Brain microvascular endothelial cell (primary cell): ENCODE measurements at places on chromosomes 2 and 18.

DNA sequence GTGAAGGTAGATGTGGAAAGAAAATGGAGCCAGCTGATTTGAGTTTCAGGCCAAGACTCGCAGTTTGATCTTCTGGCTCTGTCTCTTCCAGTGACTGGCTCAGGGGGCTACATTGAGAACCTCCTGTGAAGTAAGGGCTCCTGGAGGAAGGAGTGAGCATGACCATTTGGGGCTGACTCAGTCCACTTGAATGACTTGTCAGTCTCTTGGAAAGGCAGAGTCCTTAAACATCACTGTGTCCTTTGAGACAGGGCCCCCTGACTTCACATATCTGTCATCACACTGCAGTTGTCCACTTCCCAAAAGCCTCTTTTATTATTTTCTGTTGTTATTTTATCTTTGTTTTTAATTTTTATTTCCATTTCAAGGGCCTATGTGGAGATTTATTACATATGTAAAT, 204.6 kb upstream of the APCDD1 start:
- DNase-seq = no peak

DNA sequence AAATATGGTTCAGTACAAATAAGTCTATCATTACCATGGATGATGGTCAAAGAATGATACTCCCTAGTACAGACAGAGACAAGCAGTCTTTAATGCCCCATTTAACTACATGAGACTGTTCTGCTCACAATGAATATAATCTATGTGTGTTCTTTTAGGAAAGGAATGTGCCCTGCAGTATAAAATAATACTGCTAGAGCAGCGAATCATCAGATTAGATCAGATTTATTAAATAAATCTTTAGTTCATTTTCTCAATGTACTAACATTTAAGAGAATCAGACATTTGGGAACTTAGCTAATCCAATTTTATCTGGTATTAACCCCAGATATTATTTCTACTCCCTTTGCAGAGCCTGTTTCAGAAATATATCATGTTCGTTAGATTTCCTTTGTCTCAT, 272.0 kb upstream of the GCFC2 start:
- DNase-seq = no peak

GRCh38 chr2:44548221-44549098, 186.7 kb downstream of the CAMKMT start:
- no peak for DNase-seq

- DNase-seq = no peak
These were observed 3.3 kb upstream of the TANC1 start for GRCh38 chr2:158965107-158965506.

DNA sequence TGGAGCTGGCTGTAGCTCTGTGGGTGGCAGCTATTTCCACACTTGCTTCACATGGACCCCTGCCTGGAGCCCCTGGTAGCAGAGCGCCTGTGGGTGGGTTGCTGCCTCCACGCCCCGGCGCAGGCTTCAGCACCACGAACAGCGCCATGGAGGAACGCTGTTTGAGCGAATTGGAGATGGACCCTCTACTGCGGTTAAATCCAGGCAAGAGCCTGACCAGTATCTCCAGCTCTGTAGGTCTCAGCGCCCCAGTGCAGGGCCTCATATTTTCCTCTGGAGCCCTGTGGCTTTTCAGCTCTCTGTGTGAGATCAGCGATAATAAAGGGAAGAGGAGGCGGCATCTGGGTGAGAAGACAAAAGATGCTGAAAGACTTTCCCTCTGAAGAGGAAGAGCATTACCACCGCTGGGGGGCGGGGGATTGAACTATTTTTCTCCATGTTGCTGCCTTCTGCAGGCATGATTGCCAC, 12.0 kb downstream of the ONECUT2 start:
- peak; percentile 14 for DNase-seq

GRCh38 chr2:138112536-138112935, 148.3 kb downstream of the HNMT start:
- DNase-seq = peak; percentile 30

GRCh38 chr2:191171708-191172355, 21.0 kb upstream of the STAT4 start:
- DNase-seq = peak; percentile 85
